ENCODE measurements at places on chromosomes 2 and 18.

GRCh38 chr2:161177969-161178368 lies 17.7 kb downstream of the TANK start:
- DNase-seq: no peak

DNA sequence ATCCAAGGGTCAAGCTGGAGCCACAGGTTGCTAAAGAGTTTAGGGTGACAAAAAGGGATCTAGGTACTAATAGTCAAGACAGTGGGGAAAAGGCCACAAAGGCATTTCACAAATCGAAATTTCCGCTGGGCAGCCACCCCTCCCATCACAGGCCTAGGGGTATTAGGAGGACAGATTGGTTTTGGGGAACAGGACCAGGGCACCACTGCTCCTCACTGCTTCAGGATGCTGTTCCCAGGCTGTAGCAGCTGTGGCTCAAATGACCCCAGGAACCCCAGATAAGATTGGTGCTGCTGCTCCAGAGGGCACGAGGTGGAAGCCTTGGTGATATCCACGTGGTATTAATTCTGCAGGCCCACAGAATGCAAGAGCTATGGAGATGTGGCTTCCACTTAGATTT lies 22.7 kb downstream of the KLHL23 start:
- DNase-seq: no peak

GRCh38 chr2:193469251-193469650 lies 1274.5 kb upstream of the TMEFF2 start:
- DNase-seq: no peak

- DNase-seq: no peak
These were observed 215.2 kb upstream of the ATP5MC3 start for GRCh38 chr2:175396696-175397095.

DNA sequence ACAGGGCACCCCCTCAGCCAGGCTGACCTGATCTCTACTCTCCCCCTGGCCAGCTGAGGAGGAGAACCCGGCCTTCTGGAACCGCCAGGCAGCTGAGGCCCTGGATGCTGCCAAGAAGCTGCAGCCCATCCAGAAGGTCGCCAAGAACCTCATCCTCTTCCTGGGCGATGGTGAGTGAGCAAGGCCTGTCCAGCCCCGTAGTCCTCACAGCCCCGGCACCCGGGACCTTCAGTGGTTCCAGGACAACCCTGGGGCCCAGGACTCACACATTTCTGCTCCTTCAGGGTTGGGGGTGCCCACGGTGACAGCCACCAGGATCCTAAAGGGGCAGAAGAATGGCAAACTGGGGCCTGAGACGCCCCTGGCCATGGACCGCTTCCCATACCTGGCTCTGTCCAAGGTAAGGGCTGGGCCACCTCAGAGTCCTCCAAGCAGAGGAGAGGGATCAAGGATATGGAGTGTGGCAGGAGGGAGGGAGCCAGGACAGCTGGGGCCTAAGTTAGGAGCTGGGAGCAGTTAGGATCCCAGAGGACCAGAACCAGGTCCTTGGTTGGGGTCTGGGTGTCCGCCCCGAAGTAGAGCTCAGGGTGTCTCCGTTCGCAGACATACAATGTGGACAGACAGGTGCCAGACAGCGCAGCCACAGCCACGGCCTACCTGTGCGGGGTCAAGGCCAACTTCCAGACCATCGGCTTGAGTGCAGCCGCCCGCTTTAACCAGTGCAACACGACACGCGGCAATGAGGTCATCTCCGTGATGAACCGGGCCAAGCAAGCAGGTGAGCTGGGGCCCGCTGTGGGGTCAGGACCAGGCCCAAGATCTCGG lies 555 bp downstream of the ALPI start:
- no peak for DNase-seq

DNA sequence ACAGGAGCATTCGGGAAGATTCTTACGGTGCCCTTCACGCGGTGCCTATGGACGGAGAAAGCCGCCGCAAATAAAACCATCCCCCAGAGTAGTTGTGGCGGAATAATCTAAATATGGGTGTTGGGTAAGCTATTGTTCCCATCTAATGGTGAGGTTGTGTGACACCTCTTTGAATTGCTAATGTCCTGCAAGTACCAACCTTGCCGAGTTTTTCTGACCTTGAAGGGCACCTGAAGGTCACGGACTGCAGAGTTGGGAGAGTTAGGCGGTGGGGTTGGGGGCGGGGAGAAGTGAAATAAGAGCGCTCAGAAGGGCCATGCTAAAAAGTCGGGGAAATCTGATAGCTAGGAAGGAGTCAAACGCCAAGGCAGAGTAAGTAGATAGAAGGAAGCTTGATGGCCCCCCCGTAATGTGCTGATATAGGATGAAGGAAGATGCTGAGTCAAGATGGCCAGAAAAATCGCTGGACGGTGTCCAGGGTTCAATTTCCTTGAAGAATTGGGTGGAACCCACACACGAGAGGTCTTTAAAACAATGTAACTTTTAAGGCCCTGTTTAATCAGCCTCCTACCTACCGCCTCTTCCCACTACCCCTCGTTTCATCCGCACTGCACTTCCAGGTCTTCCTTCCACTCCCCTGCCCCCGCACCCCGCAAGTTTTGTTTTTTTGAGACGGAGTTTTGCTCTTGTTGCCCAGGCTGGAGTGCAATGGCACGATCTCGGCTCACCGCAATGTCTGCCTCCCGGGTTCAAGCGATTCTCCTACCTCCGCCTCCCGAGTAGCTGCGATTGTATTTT lies 600 bp downstream of the KATNAL2 start:
- DNase-seq: peak; percentile 7

DNA sequence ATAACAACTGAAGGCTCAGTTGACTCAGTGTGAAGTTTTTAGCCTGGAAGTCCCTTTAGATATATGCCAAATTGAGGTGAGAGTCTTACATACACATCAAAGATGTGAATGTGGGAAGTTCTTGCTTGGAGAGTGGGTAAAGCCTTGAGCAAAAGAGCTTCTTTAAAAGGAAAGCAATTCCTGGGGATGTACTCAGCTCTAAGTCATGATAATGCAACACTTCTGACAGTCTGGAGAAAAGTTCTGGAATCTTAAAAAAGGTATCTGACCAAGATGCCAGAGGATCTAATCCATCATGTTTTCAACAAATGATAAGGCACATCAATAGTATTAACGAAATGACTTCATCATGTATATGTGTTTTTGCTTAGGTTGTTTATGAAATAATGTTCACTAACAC lies 351.2 kb downstream of the CDH19 start:
- no peak for DNase-seq

DNA sequence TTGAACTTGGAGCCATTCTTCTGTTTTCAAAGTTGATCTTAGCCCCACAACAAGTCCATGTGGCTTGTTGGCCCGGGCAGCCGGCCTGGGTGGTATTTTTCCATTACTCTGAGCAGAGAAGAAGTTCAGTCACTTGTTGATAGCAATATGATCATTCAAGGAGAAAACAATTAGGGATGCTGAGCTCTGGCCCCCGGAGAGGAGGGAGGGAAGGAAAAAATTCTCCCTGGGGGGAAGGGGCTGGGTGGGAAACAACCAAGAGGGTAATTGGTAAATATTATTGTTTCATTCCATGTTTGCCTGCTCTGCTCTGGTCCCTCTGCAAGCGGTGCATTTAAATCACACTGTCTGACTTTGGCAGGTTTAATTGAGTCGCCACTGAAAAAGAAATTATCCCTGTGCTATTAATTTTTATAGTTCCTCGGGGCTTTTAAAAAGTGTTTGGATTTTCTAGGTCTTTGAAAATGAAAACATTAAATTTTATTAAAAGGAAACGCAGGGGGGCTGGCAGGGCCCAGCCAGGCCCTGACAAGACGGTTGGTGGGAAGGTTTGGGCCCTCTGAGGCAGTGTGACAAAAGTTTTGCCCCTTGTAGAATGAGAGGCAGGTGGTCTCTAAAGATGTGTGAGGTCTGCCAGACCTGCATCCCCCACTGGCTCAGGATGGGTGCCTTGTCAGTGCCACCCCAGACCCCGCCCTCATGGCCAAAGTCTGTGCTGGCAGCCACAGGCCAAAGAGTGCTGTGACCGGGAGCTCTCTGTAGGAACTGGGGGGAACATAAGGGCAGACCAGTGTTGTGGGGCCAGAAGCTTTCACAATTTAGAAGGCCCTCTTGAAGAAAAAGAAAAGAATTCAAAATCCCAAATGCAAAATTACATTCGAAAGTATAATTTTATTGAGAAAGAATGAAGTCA lies 52.5 kb upstream of the SLC14A2 start:
- DNase-seq: no peak

DNA sequence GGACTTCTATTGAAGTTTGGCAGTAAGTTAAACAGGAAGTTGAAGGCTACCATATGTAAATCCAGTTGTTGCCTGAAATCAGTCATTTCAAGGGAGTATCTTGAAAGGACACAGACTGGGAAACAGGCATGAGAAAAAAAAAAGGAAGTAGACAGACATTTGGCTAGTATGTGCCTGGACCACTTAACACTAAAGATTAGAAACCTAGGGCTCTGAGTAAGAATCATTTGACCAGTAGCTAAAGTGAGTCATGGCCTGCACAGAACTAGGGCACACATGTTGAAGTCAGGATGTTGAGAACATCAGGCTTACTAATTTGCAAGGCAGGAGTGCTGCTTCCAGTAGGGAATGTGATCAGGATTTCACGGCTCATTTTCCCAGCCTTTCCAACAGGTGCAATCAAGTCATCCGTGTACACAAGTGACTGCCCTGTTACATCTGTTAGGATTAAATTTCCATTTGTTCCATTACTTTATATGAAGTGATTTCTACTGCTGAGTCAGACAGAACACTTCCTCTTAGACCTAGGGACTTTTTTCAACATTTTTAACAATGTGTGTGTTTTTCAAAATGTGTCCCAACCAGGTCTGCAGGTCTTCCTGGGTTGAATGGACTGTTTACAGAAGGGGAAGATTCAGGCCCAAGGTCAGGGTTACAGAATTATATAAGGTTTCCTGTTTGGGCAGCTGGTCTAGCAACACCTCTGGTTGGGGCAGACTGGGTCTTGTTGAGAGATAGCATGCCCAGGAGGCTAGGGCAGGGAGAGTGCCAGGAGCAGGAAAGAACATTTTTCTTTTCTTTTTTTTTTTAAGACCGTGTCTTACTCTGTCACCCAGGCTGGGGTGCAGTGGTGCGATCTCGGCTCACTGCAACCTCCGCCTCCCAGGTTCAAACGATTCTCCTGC lies 145.6 kb downstream of the TGIF1 start:
- no peak for DNase-seq
